ENCODE measurements at places on chromosomes 2 and 18.

GRCh38 chr2:27049422-27050280 is 1.8 kb upstream of the AGBL5 start:
- peak; percentile 59 for DNase-seq

GRCh38 chr2:168246483-168247340 is 683 bp downstream of the STK39 start:
- peak; percentile 62 for DNase-seq

GRCh38 chr2:226649201-226649600 is 150.4 kb downstream of the IRS1 start:
- no peak for DNase-seq

DNA sequence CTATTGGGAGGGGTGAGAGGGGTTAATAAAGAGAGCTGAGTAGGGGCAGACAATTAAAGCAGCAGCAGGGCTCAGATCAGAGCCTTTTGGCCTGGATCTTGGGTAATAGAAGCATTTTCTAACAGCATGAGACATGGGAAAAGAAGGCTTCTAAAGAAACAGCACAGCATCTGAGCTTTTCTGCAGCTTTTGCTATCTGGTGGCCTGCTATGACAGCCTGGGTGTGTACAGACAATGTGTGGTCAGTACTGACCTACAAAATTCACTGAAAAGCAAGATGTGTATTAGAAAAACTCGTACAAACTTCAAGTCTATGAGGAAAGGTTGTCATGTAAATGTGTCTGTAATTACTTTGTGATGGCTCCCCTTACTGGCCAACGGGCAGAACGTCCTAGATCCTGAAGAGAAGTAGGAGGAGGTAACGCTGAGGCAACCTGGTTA is 95.6 kb downstream of the GALNT3 start:
- DNase-seq: no peak

- DNase-seq: no peak
Observed at GRCh38 chr2:123101434-123101833, 923.7 kb upstream of the CNTNAP5 start.

GRCh38 chr2:132609101-132609890 is 60.7 kb downstream of the LYPD1 start:
- DNase-seq: no peak

GRCh38 chr2:211709389-211709788 is 829.2 kb downstream of the ERBB4 start:
- no peak for DNase-seq

DNA sequence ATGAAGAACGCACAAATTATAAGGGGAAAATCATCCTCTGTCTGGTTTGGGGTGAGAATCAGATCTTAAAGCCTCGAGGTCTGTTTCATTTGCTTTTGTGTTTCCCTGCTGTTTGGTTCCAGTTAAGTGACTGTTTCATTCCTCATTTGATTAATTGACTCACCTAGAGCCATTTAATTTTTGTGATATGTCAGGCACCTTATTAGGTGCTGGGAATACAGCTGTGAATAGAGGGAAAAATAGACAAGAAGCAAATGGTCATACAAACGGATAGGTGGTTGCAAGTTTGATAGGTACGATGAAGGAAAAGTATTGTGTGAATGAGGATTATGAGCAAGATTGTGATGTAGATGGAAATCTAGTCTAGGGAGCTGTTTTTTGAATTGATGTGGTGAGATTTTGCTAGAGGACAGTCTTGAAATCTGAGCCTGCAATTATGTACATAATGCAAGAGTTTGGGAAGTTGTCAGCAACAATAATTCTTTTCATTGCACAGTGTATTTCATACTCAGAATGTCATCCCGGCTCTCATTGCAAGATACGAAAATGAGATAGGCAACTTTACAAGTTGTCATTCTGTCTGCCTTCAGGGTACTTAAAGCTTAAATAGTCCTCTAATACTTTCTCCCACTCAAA is 2.2 kb downstream of the ACSL3 start:
- DNase-seq: no peak
